Hindlimb muscle (tissue), 1 donor: ENCODE measurements at places on chromosomes 13 and 19.
A peak's percentile ranks its signal among the peaks of the same experiment; 100 is the strongest.

DNA sequence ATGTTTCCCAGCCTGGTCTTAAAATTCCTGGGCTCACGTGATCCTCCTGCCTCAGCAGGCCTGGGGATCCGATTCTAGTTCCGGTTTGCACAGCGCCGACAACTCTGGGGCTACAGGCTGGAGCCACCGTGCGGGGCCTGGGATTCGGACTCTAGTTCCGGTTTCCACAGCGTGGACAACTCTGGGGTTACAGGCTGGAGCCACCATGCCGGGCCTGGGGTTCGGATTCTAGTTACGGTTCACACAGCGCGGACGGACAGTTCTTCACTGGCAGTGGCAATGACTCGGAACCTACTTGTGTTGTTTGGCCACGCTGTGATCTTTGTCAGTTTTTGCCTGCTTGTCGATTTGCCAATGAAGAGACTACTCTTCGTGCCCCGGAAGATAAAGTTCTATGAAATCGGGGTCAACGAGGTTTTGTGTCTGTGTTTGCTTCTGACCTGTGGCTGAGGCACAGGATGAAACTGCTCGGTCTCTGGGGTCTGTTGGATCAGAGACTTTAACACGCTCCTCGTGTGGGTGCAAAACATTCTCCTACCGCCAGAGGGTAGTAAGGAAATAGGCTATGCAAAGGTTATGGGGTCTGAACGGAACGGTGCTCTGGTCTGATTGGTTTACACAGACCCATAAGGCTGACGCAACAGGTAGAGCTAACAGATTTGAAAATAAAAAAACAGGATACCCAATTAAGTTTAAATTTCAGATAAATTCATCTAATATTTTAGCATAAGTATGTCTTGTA, 12.1 kb upstream of the ZSCAN1 start:
- peak; percentile 73 for DNase-seq

- no peak for DNase-seq
These were observed 1348.6 kb upstream of the SLC10A2 start for GRCh38 chr13:104414771-104415170.

- DNase-seq = peak; percentile 34
These were observed 235.4 kb downstream of the PCDH20 start for GRCh38 chr13:61180234-61180633.

DNA sequence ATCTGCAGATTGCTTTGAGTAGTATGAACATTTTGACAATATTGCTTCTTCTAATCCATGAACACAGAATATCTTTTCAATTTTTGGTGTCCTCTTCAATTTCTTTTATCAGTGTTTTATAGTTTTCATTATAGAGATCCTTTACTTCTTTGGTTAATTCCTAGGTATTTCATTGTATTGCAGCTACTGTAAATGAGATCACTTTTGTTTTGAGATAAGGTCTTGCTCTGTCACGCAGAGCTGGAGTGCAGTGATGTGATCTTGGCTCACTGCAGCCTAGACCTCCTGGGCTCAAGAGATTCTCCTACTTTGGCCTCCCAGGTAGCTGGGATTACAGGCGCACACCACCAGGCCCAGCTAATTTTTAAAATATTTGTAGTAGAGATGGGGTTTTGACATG, 9.8 kb downstream of the CYP2A7 start:
- DNase-seq = no peak

- DNase-seq = no peak
These were observed 1403.5 kb downstream of the PCDH9 start for GRCh38 chr13:65826657-65827056.

DNA sequence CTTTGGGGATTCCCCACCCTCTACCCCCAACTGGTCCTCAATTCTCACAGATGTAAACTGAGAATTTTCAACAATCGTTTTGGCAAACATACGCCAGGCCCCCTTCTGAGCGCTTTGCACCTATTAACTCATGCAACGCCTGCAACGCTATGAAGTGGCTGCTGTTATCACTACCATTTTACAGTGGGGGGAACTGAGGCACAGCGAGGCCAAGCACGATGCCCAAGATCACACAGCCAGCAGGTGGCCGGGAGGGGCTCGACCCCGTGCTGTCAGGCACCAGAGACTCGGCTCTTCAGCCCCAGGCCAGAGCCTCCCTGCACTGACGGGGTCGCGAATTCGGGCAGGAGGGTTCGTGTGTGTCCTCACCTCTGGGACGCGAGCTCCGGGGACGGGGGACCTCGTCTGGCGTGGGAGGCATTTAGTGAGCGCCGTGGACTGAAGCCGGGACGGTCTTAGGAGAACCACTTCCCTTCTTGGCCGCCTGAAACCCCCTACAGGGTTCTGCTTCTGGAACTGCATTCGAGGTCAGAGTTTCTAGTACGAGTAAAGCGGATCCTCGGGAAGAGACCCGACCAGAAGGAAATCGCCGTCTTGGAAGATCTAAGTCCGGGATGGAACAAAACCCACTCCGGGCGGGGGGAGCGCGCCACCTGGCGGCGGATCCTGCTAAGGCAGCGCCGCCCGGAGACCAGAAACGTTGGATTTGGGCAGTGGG, 21.0 kb downstream of the ZNF114 start:
- peak; percentile 91 for DNase-seq

GRCh38 chr13:100892981-100893380, 218.4 kb upstream of the TMTC4 start:
- DNase-seq = no peak

GRCh38 chr13:100610391-100611347, 22.1 kb upstream of the GGACT start:
- DNase-seq = no peak

DNA sequence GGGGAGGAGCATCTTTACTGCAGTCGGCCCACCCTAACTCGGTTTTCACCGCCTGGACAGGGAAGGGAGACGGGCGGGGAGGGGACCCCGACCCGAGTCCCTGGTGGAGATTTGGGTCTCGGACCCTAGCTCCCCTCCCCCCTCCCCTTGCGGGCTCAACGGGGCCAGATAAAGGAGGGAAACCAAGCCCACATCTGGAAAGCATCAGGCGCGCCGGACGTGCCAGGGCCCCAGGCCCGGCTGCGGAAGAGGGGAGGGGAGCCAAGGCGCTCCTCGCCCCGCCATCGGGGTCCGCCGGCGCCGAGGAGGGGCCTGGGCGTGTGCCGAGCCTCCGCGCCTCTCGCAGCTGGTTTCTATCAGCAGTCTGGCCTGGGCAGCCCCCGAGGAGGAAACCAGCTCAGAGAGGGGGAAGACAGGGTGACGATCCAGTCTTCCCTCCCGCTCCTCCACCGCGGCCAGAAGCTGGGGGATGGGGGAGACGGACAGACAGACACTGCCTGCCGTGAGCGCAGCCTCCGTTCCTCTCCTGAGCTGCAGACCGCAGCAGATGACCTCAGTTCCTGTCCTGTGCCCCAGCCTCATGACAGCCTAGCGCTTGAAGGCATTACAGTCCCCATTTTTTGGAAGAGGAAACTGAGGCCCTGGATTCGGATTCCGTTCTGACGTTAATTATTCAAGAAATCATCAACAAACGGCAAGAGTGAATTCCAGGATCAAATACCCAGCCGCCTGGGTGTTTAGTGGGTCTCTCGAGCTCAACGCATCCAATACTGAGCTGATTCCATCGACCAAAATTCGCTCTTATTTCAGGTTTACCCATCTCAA, 3.6 kb upstream of the GNG8 start:
- DNase-seq = peak; percentile 88

DNA sequence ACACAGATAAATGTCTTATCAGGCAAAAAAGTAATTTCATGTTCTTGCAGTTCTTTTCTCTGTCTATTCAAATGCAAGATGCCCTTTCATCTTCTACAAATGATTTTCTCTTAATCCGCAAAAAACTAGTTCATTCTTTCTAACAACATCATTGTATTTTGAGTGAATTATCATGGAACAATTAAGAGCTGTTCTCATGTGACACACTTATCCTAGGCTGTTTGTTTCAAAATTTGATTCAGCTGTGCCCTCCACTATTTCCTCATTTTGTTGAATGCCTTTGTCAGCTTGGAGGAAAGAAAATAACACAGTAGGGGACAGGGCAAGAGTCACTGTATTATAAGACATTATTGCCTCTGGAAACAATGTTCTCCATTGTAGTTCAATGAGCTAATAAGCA, 396.9 kb downstream of the KCTD12 start:
- DNase-seq = no peak

DNA sequence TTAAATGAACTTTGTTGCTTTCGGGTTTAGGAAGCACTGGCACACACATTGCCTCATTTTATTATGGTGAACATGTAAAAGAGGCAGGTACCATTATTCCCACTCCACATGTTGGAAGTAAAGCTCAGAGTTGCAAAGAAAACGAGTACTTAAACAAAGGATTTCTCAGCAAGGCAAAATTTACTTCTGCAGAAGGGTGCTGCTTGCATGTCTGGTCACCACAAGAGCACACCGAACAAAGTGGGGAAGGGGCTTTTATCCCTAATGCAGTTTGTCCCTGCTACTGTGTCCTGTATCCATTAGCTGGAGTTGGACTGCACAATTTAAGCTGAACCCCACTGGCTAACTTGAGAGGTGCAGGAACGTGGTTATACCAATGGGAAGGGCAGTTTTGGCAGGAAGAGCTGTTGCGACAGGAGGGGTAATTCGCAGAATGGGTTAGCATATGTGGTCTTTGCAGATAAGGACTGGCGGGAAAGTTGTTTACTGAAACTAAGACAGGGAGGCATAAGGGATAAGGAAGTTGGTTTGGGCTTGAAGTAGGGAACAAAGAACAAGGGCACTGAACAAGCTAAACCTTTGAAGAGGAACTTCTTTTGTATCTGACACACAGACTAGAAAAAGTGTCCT, 545.5 kb downstream of the UQCRFS1 start:
- no peak for DNase-seq

DNA sequence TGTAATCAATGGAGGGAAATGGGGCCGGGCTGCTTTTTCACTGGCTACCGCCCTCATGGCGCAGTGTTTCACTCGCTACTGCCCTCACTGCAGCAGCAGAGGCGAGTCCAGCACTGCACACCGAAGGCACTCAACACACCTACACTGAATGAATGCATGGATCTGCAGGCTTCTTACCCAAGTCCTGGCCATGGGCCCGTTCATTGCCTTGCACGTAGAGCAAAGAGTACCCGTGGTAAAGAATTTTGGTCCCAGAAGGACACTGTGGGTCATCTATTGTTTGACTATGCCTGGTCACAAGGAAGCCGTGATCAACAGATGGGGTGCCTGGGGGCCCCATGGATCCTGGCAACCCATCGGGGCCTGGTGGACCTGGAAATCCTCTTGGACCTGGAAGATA, 144.9 kb downstream of the COL4A1 start:
- no peak for DNase-seq

GRCh38 chr19:48628486-48629296, 8.5 kb downstream of the DBP start:
- DNase-seq = no peak

DNA sequence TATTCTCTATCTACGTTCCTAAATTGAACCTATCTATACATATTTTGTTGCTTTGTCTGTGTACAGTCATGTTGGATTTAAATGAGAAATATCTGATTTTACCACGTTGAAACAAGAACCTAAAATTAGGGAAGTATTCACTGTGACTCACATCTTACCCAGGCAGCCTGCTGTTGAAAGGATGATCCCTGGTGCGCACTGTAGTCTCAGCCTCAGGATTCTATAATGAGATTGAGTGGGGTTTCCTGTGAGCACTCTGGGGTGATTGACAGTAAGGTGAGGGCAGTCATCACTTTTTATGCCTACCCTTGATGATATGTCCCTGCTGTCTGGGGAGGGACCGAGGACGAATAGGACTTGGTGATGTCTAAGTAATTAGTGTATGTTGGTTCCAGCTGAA, 35.4 kb downstream of the PCCA start:
- no peak for DNase-seq

DNA sequence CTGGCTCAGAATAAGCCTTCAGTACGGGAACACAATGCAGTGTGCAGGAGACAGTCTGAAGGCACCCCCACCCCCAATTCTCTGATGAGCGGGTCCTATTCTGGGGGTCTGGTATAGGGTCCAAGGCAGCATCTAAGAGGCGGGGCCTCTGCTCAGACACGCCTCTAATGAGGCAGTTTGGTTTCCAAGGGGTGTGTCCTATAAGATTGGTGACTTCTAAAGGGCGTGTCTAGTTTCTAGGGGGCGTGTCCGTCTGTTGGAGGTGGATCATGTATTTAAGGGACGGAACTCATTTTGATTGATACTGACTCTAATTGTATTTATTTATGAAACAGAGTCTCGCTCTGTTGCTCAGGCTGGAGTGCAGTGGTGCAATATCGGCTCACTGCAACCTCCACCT, 8.7 kb downstream of the FIZ1 start:
- DNase-seq = no peak

GRCh38 chr19:18150776-18151624, 2.0 kb upstream of the PIK3R2 start:
- DNase-seq = no peak

- no peak for DNase-seq
These were observed 78.0 kb downstream of the ATP11A start for GRCh38 chr13:112767506-112768471.

GRCh38 chr13:20624213-20624612, 57.3 kb downstream of the IFT88 start:
- DNase-seq = no peak

- DNase-seq = peak; percentile 75
These were observed 25.4 kb upstream of the SEMA6B start for GRCh38 chr19:4584670-4585460.

DNA sequence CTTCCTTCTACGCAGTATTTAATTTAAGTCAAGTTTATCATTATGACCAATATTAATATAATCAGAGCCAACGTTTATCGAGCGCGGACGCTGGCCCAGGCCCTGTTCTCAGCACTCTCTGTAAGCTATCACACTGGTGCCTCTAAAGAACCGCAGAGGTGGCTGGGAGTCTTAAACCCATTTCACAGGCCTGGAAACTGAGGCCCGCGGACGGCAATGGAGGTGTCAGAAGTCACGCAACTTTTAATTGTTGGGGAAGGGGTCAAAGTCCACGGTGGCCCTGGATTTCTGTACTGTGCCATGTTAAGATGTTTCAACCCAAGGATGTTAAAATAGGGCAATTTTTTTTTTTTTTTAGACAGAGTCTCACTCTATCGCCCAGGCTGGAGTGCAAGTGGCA, 8.8 kb downstream of the PTPRS start:
- DNase-seq = no peak

- no peak for DNase-seq
These were observed 11.9 kb upstream of the GGACT start for GRCh38 chr13:100600461-100600860.

- DNase-seq = no peak
These were observed 9.4 kb upstream of the SEMA6B start for GRCh38 chr19:4568886-4569285.

DNA sequence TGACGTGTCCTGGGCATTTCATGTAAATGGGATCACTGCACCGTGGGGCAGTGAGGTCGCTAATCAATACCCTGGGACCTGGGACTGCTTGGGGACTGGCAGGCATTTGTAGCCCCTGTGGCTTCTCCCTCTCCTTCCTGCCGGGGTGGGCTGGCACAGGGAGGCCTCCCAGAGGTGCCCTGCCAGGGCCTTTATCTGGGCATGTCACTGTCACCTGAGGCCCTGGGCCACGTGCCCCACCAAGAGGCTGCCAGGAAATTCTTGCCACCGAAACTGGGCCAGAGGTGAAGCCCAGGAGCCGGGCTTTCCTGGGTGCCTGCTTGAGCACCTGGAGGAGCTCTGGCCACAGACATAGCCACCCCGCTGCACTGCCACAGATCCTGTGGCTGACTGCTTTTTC, 1.8 kb upstream of the NMRK2 start:
- DNase-seq = no peak
